ENCODE measurements at places on chromosomes 11 and 22.

- DNase-seq: no peak
Measured at GRCh38 chr11:126673319-126673718, 317.8 kb downstream of the ST3GAL4 start.

- DNase-seq: no peak
Measured at GRCh38 chr11:73235236-73235786, 17.2 kb downstream of the P2RY2 start.

GRCh38 chr11:60018058-60018457 lies 1.1 kb downstream of the OOSP4B start:
- no peak for DNase-seq

DNA sequence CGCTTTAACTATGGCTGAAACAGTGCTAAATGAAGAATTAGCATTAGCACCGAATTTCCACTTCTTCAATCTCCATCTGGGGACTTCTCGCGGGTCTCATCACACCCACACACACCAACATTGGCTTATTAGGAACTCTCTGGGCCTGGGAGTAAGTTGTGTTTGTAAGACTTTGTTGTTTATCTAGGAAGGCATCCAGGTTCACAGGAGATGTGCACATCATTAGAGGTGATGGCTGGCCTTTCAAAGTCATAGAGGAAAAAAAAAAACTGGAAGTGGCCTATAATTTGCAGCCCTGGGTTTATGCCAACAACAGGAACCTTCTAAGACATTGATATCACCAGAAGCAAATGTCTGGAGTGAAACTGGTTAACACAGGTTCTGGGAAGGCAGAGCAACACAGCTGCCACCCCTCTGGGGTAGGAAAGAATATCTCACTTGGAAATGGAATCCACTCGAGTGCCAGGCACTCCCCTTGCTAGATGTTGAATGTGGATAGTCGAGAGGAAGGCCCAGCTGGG lies 84.5 kb downstream of the TRAF6 start:
- no peak for DNase-seq

- DNase-seq: no peak
Measured at GRCh38 chr11:104422324-104422944, 258.5 kb upstream of the PDGFD start.

- no peak for DNase-seq
Measured at GRCh38 chr11:113551645-113552044, 76.4 kb upstream of the DRD2 start.

- DNase-seq: no peak
Measured at GRCh38 chr22:42856179-42856864, 751 bp downstream of the ARFGAP3 start.

- no peak for DNase-seq
Measured at GRCh38 chr11:20020198-20020597, 140.1 kb downstream of the DBX1 start.

GRCh38 chr11:30018495-30018894 lies 1.7 kb upstream of the KCNA4 start:
- no peak for DNase-seq

All from NCI-H2081 (cell line).